Stimulated activated CD4-positive, alpha-beta T cell treated with anti-CD3 and anti-CD28 coated beads, Interleukin-1b, Interleukin-23, amount 100 ng/mL, for 4 hours (primary cell): ENCODE measurements at places on chromosomes 12 and 14.

DNA sequence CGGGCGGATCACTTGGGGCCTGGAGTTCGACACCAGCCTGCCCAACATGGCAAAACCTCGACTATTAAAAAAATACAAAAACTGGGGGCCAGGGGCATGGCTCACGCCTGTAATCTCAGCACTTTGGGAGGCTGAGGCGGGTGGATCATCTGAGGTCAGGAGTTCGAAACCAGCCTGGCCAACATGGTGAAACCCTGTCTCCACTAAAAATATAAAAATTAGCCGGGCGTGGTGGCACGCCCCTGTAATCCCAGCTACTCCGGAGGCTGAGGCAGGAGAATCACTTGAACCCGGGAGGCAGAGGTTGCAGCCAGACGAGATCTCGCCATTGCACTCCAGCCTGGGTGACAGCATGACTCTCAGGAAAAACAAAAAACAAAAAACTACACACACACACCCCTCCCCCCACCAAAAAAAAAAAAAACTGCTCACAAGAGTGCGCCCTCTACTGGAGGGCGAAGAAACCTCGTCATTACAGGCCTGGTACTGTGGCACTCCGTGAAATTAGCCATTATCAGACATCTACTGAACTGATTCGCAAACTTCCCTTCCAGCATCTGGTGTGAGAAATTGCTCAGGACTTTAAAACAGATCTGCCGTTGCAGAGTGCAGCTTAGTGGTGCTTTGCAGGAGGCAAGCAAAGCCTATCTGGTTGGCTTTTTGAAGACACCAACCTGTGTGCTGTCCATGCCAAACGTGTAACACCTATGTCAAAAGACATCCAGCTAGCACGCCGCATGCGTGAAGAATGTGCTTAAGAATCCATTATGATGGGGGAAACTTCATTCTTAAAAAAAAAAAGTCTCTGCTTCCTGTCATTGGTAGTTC lies 7.7 kb downstream of the PPP1R3E start:
- peak; percentile 31 for DNase-seq

GRCh38 chr12:27823038-27823437 lies 43.0 kb upstream of the MANSC4 start:
- DNase-seq: no peak

DNA sequence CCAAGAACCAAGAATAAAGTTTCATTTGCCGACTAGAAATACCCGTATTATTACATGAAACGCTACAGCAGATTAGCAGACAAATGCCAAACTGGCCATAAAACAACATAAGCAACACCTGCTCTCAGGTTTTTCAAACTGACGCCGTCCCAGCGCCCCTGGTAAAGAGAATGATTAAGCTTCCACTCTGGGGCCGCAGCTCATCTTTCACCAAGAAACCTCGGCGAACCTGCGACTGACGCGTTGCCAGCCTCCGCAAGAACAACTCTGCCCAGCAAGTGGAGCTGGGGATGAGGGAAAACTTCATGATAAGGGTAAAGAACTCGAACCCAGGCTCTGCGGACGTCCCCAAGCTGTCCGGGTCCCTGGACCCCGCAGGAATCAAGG lies 530 bp downstream of the ARL1 start:
- DNase-seq: peak; percentile 12

DNA sequence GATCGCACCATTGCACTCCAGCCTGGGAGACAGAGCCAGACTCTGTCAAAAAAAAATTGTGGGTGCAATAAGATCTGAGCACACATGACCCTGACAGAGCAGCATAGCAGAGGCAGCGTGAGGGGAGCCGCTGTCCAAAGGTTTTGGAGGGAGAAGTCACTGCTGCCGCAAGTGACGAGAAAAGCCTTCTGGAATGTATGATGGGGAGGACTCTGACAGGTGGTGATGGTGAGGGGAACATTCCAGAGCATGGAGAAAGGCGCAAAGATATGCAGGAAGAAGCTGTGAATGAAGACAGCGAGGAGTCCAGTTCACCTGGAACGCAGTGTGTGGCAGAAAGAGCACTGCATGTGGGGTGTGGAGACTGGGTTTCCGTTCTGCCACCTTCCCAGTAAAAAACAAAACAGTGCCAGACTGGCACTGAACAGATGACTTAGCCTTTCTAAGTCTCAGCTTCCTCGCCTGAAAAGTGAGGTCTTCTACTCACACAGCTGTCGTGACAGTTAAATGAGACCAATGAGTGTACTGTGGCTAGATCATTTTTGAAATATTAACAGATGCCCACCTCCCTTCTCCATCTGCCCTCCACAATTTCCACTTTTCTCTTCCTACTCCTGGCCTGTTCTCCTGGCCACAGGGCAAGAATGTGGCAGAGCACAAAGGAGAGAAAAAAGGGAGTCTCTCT lies 53.4 kb upstream of the PTHLH start:
- DNase-seq: no peak

DNA sequence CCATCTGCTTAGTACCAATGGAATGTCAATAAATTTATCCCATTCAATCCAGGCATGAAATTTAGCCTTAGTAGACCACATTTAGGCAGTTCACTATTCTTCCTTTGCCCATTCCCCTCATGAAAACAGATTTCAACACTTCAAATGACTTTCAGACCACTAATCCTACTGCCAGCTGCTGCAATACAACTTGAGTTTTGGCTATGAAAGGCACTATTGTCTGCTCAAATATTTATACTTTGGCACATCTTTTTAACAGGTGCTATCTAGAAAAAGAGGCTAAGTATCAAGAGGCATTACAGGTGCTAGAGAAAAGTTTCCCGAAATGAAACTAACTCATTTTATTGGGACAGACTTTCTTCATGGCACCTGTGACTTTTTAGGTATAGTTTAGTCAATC lies 499.8 kb downstream of the C12orf50 start:
- DNase-seq: no peak

GRCh38 chr12:107605293-107605692 lies 80.3 kb upstream of the PWP1 start:
- DNase-seq: no peak

DNA sequence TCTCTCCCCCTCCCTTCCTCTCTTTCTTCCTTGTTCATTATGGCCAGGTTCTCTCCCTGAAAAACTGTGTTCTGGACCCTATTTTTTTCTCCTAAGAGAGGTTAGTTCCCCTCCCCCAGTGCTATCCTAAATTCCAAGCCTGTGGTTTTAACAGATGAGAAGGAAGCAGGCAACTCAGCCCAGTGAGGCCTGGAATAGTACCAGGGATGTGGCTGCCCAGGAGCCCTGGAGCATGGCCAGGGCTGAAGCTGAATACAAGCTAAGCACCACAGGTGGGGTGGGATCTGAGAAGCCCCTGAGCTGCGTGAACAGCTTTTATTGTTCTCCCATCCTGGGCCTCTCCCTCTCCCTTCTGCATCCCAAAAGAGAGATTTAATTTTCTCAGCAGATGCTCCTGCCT lies 1581.3 kb upstream of the TMEM132C start:
- DNase-seq: no peak

DNA sequence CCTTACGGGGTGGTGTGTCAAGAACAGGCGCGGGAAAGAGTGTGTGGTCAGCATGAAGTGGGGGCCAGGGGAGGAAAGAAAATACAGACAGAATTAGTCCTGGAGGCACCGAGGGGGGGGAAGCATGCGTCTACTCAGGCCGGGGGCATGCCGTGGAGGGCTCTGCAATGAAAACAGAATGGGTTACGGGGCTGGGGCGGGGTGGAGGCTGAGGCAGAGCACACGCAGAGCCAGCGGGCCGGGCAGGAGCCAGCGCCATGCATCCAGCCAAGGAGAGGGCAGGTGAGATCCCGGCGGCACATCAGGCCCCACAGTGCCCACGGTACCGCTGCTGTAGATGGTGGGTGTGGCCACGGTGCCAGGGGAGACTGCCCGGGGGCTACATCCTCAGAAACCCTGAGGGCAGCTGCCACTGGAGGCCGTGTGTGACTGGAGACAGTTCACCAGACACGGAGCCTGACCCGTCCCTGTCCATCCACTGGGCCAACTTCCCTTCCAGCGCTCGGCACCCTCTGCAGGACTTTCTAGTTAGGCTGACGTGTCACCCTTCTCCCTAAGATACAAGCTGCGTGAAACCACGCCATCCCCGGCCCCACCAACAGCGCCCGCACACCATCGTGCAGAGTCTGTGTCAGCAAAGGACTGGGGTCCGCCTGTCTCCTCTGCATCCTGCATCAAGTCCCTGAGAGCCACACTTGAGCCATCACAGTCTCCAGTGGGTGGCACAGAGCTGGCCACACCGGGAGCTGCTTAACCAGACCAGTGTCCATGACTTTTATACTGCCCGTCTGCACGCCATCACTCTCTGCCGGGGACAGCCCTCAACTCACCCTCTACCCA lies 87.4 kb downstream of the PIWIL1 start:
- no peak for DNase-seq

GRCh38 chr14:104148433-104149277 lies 10.3 kb downstream of the KIF26A start:
- DNase-seq: no peak

GRCh38 chr14:92005019-92005418 lies 34.8 kb downstream of the TRIP11 start:
- no peak for DNase-seq

DNA sequence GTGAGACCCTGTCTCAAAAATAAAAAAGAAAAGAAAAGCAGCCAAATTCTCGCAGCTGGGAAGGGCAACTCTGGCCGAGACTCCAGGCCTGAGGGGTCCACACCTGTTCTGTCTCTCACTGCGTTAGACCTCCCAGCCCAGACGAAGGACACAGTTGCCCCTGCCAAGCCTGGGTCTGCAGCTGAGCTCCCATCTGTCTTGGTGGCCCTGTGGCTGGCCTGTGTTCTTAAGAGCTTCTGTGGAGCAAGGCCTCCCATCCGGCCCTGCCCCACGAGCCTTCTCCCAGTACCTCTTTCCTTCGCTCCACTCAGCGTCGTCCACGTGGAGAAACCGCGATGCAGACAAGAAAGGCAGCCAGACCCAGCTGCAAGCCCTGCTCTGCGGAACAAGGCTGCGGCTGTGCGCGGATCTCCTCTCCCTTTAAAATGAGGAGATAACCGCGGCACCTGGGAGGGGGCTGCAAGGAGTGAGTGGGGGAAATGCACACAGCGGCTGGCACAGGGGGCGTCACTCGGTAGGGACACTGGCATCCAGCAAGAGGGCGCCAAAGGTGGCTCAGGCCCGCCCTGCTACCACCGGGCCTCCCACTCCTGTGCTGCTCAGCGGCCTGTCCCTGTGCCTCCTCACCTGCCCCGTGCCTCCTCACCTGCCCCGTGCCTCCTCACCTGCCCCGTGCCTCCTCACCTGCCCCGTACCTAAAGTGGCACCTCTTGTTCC lies 42.4 kb downstream of the LRRC74A start:
- DNase-seq: no peak

GRCh38 chr14:75279153-75279762 lies 630 bp downstream of the FOS start:
- no peak for DNase-seq

DNA sequence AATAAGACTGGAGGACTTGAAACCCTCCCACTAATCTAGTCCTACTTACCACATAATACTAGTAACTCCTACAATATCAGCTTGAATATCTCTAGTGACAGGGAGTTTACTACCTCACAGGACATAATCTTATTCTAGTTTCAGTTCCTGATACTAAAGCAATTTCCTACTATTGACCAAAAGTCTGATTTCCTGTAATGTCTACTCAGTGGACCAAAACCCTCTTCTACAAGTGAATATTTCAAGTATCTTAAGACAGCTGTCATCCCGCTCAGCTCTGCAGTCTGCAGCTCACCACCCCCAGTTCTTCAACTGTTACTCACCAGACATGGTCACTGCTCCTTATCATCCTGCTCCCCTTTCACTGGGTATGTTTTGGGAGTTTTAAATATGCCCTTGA lies 70.8 kb upstream of the TMCC3 start:
- no peak for DNase-seq

DNA sequence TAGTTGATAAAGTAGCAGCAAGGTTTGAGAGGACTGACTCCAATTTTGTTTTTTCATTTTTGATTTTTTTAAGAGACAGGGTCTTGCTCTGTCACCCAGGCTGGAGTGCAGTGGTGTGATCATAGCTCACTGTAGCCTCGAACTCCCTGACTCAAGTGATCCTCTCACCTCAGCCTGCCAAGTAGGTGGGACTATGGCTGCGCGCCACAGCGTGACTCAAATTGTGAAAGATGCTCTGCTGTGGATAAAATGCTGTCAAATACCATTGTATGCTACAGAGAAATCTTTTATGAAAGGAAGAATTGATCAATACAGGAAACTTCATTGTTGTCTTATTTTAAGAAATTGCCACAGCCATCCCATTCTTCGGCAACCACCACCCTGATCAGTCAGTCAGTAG lies 48.3 kb downstream of the SCN8A start:
- DNase-seq: no peak

DNA sequence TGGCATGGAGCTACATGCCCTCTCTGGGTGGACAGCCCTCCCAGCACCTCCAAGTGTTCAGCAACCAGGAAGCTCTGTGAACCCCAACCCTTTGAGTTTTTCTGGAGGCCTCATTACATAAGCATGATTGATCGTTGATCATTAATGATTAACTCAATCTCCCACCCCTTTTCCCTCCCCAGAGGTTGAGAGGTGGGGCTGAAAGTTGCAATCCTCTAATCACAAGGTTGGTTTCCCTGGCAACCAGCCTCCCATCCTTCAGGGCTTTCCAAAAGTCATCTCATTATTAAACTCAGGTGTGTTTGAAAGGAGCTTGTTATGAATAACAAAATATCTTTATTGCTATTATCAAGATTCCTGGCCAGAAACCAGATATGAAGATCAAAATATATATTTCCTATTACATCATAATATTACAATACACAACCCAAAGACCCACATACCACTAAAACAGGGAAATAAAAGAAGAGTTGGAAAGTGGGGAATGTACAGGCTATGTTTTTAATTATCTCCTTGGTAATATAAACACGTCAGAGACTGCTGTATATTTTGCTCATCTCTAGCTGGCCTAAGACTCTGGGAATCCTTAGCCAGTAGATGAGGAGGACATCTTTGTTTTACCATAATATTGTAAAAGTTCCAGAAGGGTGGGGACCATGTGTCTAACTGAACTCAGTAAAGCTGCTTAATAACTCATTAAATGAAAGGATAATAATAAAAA lies 73.6 kb downstream of the SSPN start:
- no peak for DNase-seq

GRCh38 chr12:52171950-52172512 lies 19.8 kb downstream of the KRT80 start:
- DNase-seq: no peak

DNA sequence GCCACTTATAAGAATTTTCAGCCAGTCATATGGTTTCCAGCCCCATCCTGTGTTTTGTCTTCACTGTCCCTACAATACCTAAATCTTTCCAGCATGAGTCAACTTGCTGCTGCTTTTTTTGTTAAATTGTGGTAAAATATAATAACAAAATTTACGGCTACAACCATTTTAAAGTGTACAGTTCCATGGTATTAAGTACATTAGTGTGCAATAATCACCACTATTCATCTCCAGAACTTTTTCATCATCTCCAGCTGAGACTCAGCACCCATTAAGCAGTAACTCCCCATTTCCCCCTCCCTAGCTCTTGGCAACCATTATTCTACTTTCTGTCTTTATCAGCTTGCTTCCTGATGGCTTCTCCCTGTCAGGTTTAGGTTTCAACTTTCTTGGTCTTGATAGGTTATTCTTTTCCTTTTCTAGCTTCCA lies 39.1 kb downstream of the FRS2 start:
- no peak for DNase-seq

- DNase-seq: no peak
These were observed 132.6 kb downstream of the SLC38A6 start for GRCh38 chr14:61113561-61114225.
